ENCODE measurements at places on chromosomes 7 and 10.

DNA sequence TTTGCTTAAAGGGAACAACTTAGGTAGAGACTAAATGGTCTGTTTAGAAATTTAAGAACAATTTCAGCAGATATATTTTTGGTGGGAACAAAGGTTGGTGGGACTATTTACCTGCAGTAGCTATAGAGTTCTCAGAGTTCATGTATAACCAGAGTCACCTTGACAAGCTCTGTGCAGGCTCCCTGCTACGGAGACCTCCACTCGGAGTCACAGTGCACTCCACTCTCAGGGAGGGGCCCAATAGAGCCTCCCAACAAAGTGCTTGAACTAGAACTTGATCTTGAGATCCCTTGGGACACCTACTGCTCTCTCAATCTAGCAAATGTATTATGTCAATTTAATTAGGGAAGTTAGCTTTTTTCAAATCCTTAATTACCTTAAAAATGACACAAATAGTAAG lies 2.3 kb downstream of the MYPN start:
- DNase-seq: no peak

DNA sequence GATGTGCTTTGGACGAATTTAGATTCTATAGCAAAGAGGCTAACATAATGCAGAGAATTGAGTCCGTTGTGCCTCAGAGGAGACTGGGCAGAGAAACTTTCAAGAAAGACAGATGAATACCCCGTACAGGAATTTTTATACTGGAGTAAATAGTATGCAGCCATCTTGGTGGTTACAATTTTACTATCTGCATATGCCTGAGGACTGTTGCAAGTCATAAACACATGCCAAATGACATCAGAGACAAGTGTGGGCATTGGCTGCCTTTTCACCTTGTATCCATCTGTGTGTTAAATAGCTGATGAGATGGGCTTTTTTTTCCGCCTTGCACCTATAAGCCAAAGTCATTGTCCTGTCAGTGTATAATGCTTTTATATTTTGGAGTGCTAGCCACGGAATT lies 267.5 kb upstream of the SP4 start:
- no peak for DNase-seq

- DNase-seq: no peak
Measured at GRCh38 chr10:687583-688311, 1.7 kb downstream of the DIP2C start.

GRCh38 chr7:45073786-45074527 lies 14.8 kb downstream of the NACAD start:
- DNase-seq: no peak
